Ovary (tissue), 10 donors: ENCODE measurements at places on chromosomes 5 and 9. TPM values are rescaled to one million over a fixed set of nuclear protein-coding genes. Genes with fewer than 3 reads are reported as not detected.

DNA sequence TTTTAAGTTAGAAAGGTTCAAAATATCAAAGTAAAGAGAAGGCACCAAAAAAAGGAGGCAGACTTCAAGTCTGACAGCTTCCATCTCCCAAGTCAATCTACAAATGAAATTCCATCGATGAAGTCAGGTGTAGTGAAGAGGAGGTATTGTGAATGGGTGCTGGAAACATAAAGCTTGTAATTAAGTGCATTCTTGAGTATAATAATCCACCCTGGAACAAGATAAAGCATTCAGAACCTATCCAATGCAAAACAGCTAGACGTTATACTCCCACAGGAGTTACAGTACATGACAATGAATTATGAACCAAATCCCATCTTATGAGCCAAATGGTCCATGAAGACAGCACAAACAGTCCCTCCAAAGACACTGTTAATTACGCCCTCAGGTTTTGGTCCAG, 22.3 kb downstream of the BNC2 start:
- DNase-seq: no peak

- DNase-seq: no peak
These were observed 66.9 kb upstream of the LRRTM2 start for GRCh38 chr5:138942066-138942465.

GRCh38 chr5:5139336-5139776, 774 bp upstream of the ADAMTS16 start:
- DNase-seq: no peak

DNA sequence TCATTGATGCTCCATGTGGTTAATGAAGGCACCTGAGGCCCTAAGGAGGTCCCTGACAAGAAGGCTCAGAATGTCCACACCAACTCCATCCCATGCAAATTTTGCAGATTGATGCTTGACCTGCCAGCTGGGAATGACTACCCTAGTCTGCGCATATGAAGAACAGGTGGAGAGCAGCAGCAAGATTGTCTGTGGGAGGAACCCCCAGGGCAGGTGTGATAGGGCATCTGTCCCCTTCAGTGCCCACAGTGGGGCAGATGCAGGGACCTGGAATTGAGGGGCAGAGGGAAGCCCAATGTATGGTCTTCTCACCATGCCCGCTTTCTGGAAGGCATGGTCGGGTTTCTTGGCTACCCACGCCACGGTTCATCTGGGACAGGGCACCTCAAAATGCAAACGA, 79.6 kb downstream of the MACROH2A1 start:
- DNase-seq: no peak

GRCh38 chr9:613771-614347, 227.6 kb upstream of the DMRT1 start:
- DNase-seq: peak; percentile 74

DNA sequence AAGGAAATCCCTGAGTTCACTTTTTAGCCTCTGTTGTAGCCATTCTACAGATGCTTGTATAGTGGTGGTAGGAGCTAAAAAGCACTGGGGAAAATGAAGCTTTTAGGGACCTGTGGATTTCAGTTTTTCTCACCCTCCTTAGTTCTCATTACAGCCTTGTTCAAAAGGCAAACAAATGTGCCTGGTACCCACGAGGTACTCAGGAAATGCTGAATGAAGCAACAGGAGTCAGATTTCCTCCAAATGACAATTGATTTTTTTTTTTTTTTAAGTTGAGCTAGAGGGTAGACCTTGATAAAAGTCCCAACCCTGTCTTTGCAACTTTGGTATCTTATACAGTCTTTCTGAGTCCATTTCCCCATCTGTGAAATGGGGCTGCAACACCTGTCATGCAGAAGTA, 21.3 kb upstream of the TMOD1 start:
- no peak for DNase-seq

DNA sequence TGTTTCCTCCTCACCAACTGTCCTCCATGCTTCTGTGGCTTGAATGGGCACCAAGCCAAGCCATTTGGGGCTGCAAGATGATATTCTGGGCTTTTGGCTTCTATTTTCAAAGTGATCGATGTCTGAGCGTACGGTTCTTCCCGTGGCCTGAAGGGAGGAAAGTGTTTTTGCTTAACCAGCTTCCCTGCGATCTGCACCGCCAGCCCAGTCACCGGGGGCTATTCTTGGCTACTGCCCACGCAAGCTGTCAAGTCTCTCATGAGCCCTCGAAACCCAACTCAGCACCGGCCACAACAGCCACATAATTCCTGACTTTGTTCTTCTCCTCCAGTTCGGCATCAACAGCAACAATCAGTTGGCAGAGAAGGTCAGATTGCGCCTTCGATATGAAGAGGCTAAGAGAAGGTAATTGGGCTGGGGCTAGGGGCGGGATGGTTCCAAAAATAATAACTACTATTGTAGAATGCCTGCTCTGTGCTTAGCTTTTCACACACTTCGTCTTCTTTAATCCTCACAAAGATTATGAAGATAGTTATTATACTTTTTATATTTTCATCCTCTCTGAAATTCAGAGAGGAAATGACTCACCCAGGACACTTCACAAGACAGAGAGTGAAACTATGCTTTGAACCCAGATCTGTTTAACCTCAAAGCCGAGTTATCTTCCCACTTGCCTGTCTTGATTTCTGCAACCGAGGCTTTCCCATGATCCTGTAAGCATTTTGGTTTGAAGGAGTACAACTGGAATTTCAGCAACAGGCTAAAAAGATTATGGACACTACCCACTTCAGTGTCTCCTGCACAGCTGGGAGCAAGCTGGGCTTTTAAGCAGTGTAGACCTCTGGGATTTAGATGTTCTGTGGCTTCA, 76.4 kb upstream of the RARS1 start:
- no peak for DNase-seq

DNA sequence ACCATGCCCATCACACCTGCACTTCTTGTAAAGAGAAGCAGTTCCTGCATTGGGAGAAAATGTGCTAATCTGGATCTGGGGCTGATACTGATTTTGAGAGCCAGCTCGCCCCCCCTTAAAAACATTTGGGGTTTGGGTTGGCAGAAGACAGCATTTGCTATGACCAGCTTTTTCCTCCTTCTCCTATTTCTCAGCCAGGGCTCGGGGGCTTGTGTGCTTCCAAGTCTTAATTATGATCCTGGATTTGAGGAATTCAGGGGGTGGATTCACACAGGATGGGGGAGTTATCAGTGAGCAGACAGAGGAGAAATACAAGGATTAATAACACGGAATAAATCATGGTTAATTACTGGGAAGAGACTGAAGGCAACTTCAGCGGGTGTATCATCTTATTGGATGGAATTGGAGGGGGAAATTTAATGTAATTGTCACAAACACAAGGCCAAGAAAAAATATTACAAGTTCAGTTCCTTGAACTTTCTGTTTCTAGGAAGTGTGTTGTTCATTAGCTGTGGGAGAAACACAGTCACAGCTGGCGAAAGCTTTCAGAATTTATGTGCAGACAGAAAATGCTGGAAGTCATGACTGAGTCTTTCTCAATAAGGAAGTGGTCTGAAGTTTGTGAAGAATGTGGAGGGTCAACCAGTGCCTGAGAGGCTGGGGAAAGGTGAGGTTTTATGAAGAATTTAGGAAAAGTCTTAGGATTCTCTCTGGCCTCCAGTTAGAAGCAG, 15.3 kb downstream of the C9orf152 start:
- DNase-seq: peak; percentile 60

The GNA14 gene
- 7.9 TPM for total RNA-seq

The KCNV2 gene
- not detected for total RNA-seq

The PPP3R2 gene
- total RNA-seq: not detected
